ENCODE measurements at places on chromosomes 11 and 22.

DNA sequence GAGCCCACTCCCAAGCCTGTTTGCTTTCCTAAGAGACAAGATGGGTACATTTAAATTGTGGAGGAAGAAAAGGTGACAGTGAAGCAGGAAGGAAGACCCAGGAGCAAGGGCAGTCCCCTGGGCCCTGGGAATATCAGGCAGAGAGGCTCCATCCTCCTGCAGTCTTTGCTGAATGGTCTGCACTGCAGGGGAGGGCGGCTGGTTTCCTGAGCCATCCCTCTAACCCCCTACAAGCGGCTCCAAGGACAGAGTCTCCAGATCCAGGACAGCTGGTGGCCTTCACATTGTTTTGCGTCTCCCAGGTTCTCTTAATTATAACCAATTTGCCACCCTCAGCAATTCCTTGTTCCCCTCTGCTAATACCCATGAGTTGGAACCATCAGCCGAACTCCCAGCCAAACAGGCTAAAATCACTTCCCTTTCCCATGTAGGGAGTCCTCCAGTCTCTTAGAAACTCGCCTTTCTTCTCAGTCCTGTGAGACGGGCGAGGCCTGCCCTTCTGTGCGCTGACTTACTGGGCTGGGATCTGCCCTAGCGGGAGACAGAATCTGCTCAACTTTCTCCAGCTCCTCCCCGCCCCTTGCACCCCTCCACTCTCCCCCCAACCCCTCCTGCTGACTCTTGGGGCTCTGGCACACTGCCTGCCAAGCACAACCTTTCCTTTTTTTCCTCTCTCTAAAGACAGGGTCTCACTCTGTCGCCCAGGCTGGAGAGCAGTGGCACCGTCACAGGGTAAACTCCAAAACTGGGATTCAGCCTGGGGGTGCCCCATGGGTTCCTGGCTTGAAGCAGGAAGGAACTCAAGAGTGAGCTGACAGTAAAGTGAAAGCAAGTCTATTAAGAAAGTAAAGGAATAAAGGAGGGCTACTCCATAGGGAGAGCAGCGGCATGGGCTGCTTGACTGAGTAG, 53.4 kb upstream of the EMID1 start:
- no peaks in the 10 kb centered on the region for H3K36me3 ChIP-seq
- H3K27ac ChIP-seq: peak overlapping the region; percentile 63
- H3K27me3 ChIP-seq: no peaks in the 10 kb centered on the region

GRCh38 chr11:121514432-121515334, 61.9 kb upstream of the SORL1-AS1 start:
- H3K4me3 ChIP-seq: no peak overlapping the region
- no peaks in the 10 kb centered on the region for H3K36me3 ChIP-seq
- no peaks in the 10 kb centered on the region for H3K27me3 ChIP-seq
- no peak for DNase-seq

DNA sequence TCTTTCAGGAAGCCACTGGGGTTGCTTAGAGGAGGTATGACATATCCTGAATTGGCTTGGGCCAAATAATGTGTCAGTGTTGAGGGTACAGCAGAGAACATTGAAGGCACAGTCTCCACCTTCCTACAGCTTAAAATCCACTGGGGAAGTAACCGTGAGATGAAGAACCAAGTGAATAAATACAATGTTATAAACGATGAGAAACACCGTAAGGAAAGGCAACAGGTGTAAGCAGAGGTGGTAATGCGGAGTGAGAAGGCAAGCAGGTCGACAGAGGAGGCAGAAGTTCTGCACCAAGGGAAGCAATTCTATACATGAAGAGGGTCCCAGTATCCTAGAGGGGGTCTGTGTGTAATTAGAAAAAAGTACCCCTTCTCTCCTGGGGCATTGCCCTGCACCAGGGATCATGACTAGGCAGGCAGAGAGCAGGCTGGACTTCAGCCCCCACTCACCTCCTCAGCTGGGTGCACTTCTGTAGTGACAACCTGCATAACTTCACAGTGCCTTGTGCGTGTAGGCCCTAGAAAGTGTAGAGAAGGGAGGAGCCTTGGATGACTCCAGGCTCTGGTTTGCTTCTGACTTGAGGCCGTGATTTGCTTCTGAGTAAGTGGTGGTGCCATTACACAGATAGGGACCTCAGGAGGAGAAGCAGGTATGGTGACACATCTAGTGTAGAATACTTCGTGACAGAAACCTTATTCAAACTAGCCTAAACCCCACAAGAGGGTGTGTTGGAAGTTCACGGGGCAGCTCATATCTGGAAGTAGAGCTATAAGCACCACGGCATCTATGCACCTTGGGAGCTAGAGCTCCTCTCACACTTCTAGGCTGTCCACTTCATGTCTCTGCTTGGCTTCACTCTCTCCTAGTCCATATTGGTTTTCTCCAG, 4.9 kb downstream of the MYOD1 start:
- peaks cover 4% of the 10 kb centered on the region for H3K4me1 ChIP-seq
- no peaks in the 10 kb centered on the region for H3K36me3 ChIP-seq
- DNase-seq: no peak
- no peak overlapping the region for H3K4me3 ChIP-seq
- no peak overlapping the region for H3K27ac ChIP-seq

- H3K27ac ChIP-seq: no peak overlapping the region
- no peaks in the 10 kb centered on the region for H3K4me1 ChIP-seq
- no peak for DNase-seq
- no peaks in the 10 kb centered on the region for H3K27me3 ChIP-seq
Observed at GRCh38 chr11:44702889-44703288, 23.9 kb upstream of the TSPAN18 start.

GRCh38 chr11:66316849-66317251, at the start of gene CD248:
CD248 (minus strand) TSS chr11:66317044; CDS start chr11:66317027, 17 bp downstream.
- H3K27me3 ChIP-seq: no peaks in the 10 kb centered on the region
- H3K36me3 ChIP-seq: no peaks in the 10 kb centered on the region
- peak within 1 kb of the TSS; percentile 73 for H3K27ac ChIP-seq
- peak; percentile 76 for DNase-seq
- H3K4me3 ChIP-seq: peak within 1 kb of the TSS; percentile 39
- H3K4me1 ChIP-seq: peaks cover 30% of the 10 kb centered on the region

DNA sequence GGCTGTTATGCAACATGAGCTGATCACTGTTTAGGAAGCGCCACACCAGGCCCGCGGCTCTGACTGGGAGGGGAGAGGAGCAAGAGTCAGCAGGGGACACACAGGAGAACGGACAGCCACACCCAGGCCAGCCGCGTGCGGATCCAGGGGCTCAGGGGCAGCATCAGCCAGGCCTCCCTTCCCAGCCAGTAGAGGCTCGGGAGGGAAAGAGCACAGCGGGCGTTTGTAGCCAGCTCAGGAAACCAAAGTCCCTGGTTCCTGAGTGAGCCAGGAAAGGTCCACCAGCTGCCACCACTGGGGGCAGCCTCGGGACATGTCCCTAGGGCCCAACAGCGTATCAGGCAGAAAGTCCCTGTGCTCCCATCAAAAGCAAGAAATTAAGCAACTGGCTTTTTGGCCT, 71.8 kb upstream of the PITPNB start:
- no peak overlapping the region for H3K27ac ChIP-seq
- H3K36me3 ChIP-seq: peaks cover 47% of the 10 kb centered on the region
- no peak overlapping the region for H3K4me3 ChIP-seq
- DNase-seq: no peak

- H3K27me3 ChIP-seq: no peaks in the 10 kb centered on the region
- no peak overlapping the region for H3K27ac ChIP-seq
- no peak overlapping the region for H3K4me3 ChIP-seq
- H3K36me3 ChIP-seq: no peaks in the 10 kb centered on the region
- H3K4me1 ChIP-seq: peaks cover 10% of the 10 kb centered on the region
Observed at GRCh38 chr22:19822301-19823117, 32.2 kb downstream of the GNB1L start.

- no peaks in the 10 kb centered on the region for H3K27me3 ChIP-seq
- no peak overlapping the region for H3K27ac ChIP-seq
- no peaks in the 10 kb centered on the region for H3K4me1 ChIP-seq
Observed at GRCh38 chr22:27896245-27896644, 22.8 kb downstream of the PITPNB start.

DNA sequence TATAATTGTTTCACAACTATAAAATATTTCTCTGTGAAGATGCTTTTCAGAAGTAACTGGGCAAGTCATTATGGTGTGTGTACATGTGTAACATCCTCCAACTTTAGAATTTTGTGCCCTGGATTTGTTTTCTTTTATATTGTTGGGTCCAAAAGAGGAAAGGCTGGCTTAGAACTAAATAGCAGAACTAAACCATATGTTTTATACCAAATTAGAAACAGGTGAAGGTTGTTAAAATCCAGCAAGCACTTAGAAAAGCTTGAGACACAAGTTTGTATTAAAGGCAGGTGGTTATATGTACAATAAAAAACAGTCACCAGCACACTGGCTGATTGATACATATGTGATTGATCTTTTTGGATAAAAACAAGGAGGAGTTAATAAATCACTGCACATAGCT, 158.5 kb downstream of the WNT11 start:
- H3K27me3 ChIP-seq: no peaks in the 10 kb centered on the region
- no peaks in the 10 kb centered on the region for H3K36me3 ChIP-seq
- no peak overlapping the region for H3K27ac ChIP-seq
- no peak for DNase-seq

DNA sequence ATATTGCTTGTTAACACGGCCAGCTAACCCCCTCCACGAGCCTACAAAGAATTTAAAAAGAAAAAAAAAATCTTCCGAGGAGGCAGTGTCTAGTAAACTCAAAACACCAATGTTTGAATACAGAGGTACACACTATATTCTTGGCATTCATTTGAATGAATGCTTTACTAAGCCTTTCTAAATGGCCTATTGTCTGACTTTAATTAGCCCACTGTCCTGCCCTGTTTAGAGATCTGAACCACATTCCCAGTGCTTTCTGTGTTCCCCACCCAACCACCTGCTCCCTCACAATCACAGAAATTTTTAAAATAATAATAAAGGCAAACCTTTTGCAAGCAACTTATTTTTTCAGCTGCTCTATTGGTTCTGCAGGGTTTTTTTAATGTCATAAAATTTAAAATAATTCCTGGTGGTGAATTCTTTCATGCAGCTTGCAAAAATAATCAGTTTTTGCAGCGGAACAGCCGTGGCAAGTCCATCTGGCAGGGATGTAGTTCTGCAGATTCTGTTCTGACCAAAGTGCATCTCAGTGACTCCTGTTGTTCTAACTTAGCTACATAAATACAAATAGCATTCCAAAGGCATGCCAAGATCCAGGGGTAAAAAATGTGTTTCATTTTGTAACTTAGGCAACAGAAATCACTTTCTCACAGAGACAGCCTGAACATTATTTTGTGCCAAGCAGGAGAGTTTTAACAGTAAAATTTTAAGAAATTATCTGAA, 23.8 kb downstream of the POU2AF2 start:
- H3K4me1 ChIP-seq: no peaks in the 10 kb centered on the region
- no peaks in the 10 kb centered on the region for H3K36me3 ChIP-seq
- no peak for DNase-seq
- H3K4me3 ChIP-seq: no peak overlapping the region

DNA sequence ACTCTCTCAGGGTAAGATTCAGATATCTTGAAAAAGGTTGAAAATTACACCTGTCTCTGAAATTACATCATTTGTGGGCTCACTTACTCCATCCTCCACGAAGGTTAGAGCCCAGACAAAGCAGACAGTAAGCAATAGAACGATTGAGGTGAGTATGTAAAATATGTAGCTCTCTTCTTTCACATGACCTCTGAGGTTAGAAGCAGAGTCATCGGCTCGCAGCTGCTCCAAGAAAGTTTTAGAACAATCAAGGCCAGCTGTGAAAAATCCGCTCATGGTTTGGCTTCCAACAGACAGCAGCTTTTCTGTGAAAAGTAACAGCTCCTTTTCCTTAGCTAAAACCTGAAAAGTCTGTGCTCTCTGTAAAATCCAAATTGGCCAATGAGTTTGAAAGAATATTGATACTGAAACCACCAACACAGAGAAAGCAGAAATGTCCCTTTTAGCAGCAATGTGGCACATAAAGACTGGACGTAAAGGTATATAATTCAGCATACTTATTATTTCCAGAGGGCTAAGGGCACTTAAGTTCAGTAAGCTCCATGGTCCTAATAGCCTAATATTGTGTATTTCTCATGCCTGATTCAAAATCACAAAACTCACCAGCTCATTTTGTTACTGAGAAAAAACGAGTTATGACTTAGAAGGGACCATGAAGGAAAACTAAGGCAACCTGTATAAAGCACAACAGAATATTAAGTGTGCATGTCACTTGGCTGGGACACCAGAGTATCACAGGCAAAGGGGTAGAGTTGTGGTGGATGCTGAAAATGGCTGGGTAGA, 78.2 kb downstream of the FAM76B start:
- H3K36me3 ChIP-seq: no peaks in the 10 kb centered on the region
- no peak for DNase-seq
- no peak overlapping the region for H3K4me3 ChIP-seq
- H3K4me1 ChIP-seq: no peaks in the 10 kb centered on the region
- no peak overlapping the region for H3K27ac ChIP-seq

DNA sequence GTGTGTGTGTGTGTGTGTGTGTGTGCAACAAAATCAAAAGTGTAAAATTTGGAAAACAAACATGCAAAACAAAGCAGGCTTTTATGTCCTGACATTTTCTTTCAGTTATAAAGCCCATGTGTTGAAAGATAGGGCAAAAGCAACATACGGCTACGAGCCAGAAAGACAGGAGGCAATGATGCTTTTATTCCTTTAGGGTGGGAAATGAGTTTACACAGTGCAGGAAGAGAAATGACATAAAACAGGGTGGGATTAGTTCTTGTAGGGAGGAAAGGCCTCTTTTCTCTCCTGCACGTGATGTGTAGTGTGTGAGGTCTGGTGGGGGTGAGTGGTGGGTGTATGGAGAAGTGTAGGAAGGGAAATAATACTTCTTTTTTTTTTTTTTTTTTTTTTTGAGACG, 29.4 kb downstream of the IL18 start:
- no peak overlapping the region for H3K27ac ChIP-seq
- H3K27me3 ChIP-seq: no peaks in the 10 kb centered on the region
- no peaks in the 10 kb centered on the region for H3K4me1 ChIP-seq
- H3K36me3 ChIP-seq: no peaks in the 10 kb centered on the region
- DNase-seq: no peak

DNA sequence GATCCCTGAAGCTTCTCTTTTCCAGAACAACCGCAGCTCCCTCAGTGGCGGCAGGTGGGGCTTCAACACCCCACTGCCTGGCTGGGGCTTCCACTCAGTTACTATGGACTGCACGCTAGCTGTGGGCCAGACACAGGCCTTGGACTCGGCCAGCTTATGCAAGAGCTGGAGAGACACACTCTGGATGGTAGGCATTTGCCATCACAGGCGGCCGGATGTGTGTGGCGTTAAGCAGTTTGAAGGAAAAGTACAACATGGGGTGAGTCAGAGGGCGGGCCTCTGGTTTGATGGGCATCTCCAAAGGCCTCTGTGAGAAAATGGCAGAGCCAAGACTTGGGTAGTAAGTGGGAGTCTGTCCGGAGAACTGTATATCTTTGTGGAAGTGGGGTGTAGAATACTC, 17.6 kb downstream of the KCNJ4 start:
- no peak for DNase-seq
- no peak overlapping the region for H3K4me3 ChIP-seq
- H3K4me1 ChIP-seq: no peaks in the 10 kb centered on the region
- H3K36me3 ChIP-seq: no peaks in the 10 kb centered on the region
- no peaks in the 10 kb centered on the region for H3K27me3 ChIP-seq
